ENCODE measurements at places on chromosomes 7 and 10.

GRCh38 chr7:117218700-117219099, 104.2 kb downstream of the WNT2 start:
- DNase-seq = no peak

DNA sequence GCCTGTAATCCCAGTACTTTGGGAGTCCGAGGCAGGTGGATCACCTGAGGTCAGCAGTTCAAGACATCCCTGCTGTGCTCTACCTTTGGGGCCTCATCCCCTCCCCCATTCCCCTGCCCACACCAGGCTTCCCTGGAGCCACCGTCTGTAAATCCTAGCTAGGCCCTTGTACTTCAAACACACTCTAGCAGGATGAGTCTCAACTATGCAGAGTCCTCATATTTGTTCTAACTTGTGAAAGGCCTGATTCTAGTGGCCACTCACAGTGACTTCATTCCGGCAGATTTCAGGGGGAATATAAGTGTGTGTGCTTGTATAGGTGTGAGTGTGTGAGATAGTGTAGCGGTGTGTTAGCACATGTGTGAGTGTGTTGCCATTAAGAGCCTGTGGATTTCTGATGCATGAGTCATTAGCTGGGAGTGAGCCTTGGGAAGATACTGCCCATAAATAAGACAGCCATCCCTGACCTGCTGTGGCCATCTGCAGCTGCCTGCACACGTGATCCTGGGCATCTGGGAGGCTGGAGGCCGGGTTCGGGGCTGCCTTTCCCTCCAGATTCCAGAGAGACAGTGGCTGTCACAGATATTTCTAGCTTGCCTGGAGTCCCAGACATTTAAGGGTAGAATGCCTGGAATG, 1.7 kb upstream of the NEURL1 start:
- DNase-seq = peak; percentile 77

DNA sequence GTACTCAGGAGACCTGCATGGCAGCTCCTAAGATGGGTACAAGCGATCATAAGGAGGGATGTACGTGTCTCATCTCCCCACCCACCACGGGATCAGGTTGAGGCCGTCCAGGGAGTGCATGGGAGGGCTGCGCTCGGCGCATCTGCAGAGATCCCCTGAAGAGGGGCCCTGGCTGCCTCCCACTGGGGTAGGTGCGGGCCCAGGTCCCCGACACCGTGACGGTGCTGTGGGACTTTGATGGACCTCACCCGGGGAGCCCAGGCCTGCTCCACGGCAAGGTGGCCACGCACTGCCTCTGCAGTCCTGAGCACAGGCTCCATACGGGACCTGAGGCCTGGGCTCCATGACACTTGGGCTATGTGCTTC, 12.7 kb downstream of the GET4 start:
- DNase-seq = no peak

DNA sequence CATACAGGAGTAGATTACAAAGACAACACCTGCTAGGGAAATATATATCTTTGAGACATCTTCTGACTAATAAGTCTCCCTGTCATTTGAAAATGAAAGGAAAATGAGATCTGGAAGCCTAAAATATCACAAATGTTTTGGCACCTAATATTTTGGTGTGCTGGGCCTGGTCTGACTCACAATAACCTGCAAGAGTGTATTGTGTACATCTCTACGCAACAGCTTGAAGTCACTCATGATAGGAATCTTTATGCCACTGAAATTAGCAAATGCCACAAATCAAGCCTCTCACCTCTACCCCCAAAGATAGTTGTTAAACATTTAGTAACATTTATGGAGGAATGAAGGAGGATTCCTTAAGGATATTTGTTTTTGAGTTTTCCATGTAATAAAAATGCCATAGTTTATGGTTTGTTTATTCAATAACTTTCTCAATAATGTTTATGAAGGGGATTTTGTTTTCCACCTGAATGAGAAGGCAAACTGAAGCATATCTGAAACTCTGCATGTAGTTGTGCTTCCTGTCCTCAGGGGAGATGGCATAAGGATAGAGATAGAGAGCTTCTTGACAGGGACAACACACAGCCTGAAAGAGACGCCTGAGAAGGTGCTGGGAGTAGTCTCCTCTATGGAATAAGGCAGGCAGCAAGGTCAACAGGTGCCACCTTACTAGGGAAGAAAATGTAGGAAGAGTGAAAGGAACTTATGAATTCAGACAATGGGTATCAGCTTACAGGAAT, 197.4 kb downstream of the AHR start:
- no peak for DNase-seq

DNA sequence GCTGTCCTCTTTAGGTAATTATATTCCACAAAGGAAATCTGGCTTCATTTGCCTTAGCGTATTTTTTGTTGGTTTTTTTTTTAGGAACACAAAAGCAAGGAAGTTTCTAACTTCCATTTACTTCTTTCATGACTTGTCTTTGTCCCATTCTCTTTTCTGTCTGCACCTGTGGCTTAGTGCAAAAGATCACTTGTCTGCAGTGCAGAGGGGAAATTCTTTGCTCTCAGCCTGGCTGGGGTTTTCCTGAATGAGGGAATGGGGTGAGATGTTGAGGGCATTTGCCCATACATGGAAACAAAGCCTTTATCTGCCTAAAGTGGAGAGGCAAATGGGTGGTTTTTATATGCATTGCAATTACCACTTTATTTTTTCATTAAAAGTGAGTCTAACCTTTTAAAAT, 361.1 kb upstream of the IGFBP3 start:
- no peak for DNase-seq

GRCh38 chr7:88311675-88312036, 5.0 kb upstream of the STEAP4 start:
- no peak for DNase-seq

GRCh38 chr10:112507046-112507445, 60.0 kb downstream of the VTI1A start:
- DNase-seq = no peak

- no peak for DNase-seq
Measured at GRCh38 chr10:98139431-98139830, 5.0 kb downstream of the R3HCC1L start.

DNA sequence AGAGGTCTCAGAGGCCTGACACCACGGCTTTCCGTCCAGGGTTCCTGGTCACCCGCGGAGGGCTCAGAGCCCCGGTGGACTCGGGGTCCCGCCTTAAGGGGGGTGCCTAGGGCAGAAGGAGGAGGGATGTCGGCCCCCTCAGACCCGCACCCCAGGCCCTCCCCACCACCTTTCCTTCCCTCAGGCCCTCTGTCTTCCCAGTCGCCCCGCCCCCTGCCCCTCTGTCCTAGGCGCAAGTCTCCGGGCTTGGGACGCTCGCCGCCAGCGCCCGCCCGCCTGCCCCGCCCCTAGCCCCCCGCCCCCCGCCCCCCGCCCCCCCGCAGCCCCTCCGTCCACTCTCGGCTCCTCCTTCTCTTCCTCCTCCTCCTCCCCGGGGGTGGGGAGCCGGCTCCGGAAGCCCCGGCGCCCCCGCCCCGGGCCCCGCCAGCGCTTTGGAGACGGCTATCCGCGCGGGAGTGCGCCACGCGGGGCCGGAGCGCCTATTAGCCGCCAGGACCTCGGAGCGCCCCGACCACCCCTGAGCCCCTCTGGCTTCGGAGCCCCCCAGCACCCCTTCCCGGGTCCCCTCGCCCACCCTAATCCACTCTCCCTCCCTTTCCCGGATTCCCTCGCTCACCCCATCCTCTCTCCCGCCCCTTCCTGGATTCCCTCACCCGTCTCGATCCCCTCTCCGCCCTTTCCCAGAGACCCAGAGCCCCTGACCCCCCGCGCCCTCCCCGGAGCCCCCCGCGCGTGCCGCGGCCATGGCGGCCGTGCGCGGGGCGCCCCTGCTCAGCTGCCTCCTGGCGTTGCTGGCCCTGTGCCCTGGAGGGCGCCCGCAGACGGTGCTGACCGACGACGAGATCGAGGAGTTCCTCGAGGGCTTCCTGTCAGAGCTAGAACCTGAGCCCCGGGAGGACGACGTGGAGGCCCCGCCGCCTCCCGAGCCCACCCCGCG, at the start of gene AEBP1:
Gene AEBP1 (plus strand): TSS at position 423 of the 937 bp plus-strand sequence. CDS start 321 bp downstream, at position 744.
- peak; percentile 80 for DNase-seq

DNA sequence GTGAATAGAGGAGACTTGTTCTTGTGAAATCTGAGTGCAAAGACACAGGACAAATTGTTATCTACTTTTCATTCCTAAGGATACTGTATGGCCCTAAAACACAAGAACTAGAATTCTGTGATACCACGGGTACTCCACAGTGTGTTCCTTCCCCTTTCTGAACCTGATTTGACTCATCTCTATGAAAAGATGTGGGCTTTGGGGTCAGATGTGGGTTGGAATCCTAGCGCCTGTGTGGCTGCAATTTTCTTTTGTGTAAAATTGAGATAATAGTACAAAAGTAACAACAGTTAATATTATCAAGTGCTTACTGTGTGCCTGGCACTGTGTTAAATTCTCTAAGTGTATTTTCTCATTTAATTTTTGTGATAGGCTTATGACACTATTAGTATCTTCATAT, 8.1 kb downstream of the SRGN start:
- DNase-seq = no peak

DNA sequence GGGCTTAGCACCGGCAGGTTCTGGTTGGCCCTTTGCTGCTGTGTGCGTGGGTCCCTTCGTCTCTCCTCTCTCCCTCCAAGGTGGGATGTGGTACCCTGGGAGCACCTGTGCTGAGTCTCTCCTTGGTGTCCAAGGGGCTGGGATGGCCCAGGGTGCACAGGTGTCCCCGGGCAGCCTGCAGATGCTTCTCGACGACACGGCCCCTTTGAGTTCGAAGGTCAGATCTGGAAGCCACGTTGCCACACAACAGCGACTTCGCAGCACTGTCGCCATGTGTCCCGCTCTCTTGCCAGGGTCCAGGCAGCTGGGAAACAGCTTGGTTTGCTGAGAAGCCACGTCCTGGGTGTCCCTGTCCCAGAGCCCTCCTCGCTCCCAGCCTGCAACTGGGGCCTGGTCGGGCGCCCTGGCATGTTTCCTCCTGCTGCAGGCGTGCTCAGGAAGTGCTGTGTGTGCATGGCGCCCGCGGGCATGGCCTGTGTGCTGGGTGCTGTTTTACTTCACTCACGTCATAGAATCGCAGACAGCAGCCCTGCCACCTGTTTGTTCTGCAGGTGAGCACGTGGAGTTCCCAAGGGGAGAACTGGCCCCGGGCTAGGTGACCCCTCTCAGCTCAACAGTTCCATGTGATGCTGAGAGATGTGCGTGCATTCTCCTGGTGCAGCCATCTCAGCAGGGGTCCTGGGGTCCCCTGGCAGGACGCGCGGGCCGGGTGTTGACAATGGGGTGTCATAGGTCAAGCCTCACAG, 70.9 kb downstream of the DNAJB6 start:
- DNase-seq = no peak

DNA sequence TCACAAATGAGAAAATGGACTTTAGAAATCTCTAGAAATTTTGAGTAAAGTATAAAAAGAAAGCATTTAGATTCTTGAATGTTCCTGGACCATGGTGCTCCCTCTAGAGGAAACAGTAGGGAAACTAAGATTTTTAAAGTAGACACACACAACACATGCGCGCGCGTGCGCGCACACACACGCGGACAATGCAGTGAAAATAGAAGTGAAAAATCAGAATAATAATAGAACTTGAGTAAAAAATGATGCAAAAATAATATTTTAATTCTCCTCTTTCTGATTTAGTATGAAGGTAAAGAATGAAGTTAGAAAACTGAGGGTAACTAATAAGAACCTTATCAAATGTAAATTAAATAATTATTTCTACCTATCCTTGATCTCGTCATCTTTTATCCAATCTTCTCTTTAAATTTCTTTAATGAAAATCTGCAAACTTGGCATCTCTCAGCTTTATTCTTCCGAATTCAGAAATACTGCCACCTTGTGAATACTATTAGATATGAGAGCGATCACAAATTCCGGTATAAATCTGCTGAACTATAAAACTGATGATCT, 117.0 kb upstream of the AMPH start:
- no peak for DNase-seq

- DNase-seq = no peak
Measured at GRCh38 chr10:22597138-22597537, 117.2 kb downstream of the PIP4K2A start.

DNA sequence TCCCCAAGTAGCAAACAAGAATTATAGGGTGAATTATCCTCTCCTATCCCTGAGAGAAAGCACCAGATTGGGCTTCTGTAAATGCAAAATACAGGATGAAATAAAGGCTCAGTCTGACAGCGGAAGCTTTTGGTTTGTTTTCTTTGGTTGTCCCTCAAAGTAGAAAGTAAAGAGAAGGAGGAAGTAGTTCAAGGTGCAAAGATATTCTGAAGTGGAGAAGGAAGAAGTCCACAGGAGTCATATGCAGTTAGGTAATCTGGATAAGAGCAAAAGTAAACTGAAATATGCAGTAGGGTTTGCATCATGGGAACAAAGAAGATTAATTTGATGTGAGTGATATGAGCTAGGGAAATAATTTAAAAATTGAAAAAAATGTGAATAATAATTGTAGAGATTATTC, 1071.9 kb downstream of the CNTNAP2 start:
- no peak for DNase-seq

GRCh38 chr7:27196287-27196767, 3.6 kb downstream of the HOXA13 start:
- peak; percentile 84 for DNase-seq

DNA sequence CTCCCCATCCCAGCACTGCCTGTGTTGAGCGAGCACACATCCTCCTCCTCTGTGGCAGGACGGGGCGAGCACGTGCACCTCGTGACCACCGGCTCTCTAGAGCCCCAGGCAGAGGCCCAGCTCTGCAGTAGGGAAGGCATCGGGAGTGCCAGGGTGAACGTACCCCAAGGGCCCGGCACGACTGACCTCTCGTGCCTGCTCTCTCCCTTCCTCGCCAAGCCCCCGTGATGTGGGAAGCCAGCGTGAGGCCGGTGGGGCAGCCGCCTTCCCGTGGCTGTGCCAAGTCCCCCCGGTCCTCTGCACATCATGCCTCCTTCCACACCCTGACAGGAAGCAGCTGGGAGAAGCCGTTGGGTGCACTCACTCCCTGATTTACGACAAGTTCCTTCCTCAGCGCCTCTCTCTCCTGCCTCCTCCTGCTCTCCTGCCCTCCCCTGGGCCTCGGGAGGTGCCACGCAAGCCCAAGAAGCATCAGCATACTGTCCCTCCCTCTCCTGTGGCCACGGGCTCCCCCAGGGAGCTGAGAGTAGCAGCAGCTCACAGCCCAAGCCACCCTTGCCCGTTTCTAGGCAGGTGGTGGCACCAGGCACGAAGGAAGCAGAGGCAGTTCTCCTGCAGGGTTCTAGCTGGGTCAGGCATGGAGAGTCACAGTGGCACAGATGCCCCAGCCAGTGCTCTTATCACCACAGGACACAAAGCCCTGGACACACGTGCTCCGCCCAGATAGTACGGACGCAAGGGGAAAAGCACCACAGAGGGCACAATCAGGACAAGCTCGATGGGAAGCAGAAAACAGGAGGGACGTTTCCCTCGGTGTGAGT, 47.0 kb downstream of the AMZ1 start:
- no peak for DNase-seq

GRCh38 chr10:55631071-55631654, 729.9 kb downstream of the ZWINT start:
- peak; percentile 72 for DNase-seq

Data from right hindlimb (tissue), 1 donor.